ENCODE measurements at places on chromosomes 16 and 17. TPM values are rescaled to one million over a fixed set of nuclear protein-coding genes. Genes with fewer than 3 reads are reported as not detected.

GRCh38 chr17:82213251-82214011 is 789 bp upstream of the CCDC57 start:
- H3K27ac ChIP-seq, result no peak overlapping the region
- peaks cover 60% of the 10 kb centered on the region for H3K4me1 ChIP-seq
- H3K27me3 ChIP-seq, result no peaks in the 10 kb centered on the region

The CD300E gene
- 65.0 TPM for polyA plus RNA-seq

- no peaks in the 10 kb centered on the region for H3K4me1 ChIP-seq
- no peak overlapping the region for H3K27ac ChIP-seq
- no peak for DNase-seq
- H3K4me3 ChIP-seq, result no peak overlapping the region
- H3K27me3 ChIP-seq, result peaks cover under 1% of the 10 kb centered on the region
Observed at GRCh38 chr16:73615071-73615940, 567.4 kb upstream of the ZFHX3 start.

The ASB16 gene
- polyA plus RNA-seq, result not detected

- H3K4me3 ChIP-seq, result no peak overlapping the region
- no peaks in the 10 kb centered on the region for H3K36me3 ChIP-seq
- no peaks in the 10 kb centered on the region for H3K27me3 ChIP-seq
- H3K27ac ChIP-seq, result no peak overlapping the region
- H3K4me1 ChIP-seq, result peaks cover 8% of the 10 kb centered on the region
- no peak for DNase-seq
Observed at GRCh38 chr17:82309656-82310570, 7.5 kb downstream of the CD7 start.

DNA sequence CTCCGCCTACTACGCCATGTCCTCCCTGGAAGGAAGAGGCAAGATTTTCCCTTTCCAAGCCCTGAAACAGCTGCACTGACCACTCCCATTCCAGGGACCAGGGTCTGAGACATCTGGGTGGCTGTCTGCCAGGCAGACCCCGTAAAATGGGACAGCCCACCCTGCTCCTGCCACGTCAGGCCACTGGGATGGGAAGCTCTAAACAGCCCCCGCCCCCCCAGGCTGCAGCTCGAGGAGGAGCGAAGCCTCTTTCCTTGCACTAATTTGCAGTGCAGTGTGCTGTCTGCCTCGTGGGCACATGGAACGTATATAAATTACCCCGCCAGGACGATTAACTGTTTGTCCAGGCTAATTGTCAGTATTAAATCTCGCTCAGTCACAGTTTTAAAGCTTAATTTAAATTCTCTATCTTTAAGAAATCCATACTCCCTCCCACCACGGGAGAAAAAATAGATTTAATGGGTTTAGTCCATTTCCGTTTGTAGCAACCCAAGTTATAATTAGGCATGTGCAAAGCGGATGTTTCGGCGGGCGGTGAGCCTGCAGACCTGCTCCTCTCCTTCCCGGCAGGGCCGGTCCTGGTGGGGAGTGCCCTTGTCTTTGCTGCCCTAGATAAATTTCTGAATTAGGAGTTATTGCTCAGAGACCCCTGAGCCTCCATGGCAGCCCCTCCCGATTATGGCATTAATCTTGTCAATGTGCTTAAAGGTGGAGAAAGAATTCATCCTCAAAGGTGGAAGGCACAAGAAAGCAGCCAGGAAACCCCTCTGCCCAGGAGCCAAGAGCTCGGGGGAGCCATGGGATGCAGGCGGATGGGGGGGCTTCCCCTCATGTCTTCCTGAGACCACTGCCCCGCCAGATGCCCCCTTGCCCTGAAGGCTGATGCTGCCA is 268.0 kb upstream of the TNRC6C start:
- H3K4me1 ChIP-seq, result peaks cover 14% of the 10 kb centered on the region
- DNase-seq, result no peak
- H3K27ac ChIP-seq, result no peak overlapping the region
- H3K4me3 ChIP-seq, result no peak overlapping the region
- peaks cover 6% of the 10 kb centered on the region for H3K27me3 ChIP-seq

The KLHL10 gene
- polyA plus RNA-seq, result not detected

GRCh38 chr17:80091376-80091775 is 10.0 kb upstream of the GAA start:
- peaks cover 37% of the 10 kb centered on the region for H3K4me1 ChIP-seq
- peak; percentile 25 for DNase-seq
- H3K36me3 ChIP-seq, result no peaks in the 10 kb centered on the region
- no peaks in the 10 kb centered on the region for H3K27me3 ChIP-seq
- no peak overlapping the region for H3K27ac ChIP-seq

DNA sequence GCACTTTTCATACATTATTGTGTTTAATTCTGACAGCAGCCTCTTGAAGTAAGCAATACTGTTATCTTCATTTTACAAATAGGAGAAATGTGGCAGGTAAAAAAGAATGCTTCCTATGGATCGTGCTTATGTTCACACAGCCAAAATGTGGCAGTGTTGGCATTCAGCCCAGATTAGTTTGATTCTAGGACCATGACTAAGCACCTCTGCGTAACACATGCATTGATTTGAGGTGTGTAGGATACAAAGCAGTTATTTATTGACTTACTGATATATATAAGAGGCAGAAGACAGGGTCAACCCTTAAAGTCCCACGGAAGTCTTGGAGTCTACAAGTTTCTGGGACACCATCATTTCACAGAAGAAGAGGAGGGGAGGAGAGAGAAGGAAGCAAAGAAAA is 1144.4 kb upstream of the GOT2 start:
- H3K36me3 ChIP-seq, result no peaks in the 10 kb centered on the region
- H3K4me1 ChIP-seq, result no peaks in the 10 kb centered on the region
- DNase-seq, result no peak
- no peak overlapping the region for H3K4me3 ChIP-seq
- no peaks in the 10 kb centered on the region for H3K27me3 ChIP-seq

All from CD14-positive monocyte (primary cell).